ENCODE measurements at places on chromosomes 3 and 15.

- no peak for DNase-seq
Observed at GRCh38 chr3:14608298-14608697, 43.3 kb upstream of the CCDC174 start.

DNA sequence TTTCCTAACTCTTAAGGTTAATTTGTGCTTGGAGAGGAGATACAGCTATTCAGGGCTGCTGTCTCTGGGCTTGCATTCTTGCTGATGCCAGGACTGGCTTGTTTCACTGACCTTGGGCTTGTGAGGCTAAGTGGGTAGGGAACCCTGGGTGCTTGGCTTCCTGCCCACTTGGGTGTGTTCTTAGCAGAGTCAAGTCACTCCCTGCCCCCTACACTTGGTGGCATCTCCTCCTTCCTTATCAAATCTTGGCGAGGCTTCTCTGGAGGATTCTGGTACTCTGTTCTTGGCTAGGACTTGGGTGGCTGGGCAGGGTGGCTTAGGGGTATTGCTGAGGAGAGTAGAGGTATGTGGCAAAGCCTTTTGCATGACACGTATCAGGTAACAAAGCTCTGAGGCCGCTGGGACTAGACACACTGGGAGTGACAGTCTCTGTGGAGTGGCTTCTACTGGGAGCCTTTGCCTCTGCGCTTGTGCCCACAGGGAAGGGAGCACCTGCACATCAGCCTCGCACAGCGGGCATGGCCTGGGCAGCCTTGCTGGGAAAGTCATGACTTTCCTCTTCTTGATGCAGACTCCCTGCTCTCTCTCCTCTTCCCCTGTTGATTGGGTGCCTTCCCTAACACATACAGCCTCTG, 41.8 kb downstream of the CHCHD6 start:
- DNase-seq, result no peak

DNA sequence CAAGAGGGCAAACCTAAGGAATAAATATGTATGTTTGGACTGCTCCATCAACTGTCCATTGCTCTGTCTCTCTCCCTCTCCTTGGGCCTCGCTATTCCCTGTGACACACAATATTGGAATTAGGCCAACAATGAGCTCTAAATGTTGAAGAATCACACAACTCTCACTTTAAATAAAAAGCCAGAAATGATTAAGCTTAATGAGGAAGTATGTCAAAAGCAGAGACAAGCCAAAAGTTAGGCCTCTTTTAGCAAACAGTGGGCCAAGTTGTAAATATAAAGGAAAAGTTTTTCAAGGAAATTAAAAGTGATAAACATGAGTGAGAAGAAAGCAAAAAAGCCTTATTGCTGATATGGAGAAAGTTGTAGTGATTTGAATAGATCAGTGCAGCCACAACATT, 141.0 kb downstream of the VGLL3 start:
- DNase-seq, result no peak

DNA sequence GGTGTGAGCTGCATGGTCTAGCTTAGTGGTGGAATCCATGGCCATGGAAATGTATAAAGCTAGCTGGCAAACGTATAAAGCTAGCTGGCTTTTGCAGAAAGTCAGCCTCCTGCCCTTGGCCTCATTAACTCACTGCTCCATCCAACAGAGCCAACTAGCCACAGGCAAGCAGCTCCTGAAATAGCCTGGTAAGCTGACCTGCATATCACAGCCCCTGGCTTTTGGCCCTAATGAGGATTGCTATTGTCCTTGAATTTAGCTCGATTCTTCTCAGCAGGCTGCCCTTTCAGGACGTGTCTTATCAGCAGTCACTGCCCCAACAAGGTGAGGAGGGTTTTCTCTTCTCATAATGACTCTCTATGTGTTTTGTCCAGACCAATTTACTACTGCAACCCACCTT, 446.8 kb downstream of the WDR72 start:
- no peak for DNase-seq

DNA sequence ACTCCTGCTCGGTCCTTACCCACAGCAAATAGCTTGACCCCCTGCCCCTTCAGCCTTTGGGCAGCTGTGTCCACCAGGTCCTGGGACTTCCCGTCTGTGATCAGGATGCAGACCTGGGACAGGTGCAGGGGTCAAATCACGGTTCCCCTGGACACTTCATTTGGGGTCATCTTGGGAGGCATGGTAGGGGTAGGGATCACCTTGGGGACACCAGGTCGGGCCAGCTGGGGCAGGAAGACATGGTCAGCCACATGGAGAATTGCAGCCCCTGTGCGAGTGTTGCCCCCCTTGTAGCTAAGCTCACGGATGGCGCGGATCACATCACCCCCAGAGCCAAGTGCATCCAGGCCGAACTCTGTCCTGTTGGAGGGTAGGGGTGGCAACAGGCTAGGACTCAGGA, 1.8 kb downstream of the COL7A1 start:
- no peak for DNase-seq

GRCh38 chr15:42890161-42890913, 30.2 kb downstream of the TTBK2 start:
- DNase-seq, result no peak

GRCh38 chr15:75843678-75844581, 683 bp downstream of the UBE2Q2 start:
- DNase-seq, result peak; percentile 14

DNA sequence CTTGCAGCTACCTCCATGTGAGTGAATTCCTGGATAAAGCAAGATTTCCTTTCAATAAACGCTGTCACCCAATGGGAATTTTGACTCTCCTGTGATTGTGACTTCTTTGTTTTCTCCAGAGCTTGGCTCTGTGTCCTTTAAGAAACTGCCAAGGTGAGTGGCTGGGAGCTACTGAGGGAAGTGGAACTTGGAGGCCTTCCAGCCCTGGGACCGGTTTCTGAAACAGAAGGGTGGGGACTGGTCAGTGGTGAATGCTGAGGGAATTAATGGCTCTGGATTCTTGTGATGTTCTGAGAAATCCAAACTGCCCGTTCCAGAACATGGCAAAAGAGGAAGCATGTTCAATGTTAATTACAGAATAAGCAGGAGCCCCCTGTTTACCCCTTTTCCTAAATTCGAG, 41.1 kb upstream of the MYZAP start:
- no peak for DNase-seq

GRCh38 chr15:58288592-58288991, 143.2 kb upstream of the LIPC start:
- no peak for DNase-seq

- no peak for DNase-seq
Observed at GRCh38 chr3:96416549-96417255, 397.7 kb upstream of the EPHA6 start.

- DNase-seq, result no peak
Observed at GRCh38 chr3:147760941-147761340, 351.8 kb downstream of the ZIC1 start.

GRCh38 chr3:133853063-133853924, 42.4 kb downstream of the RAB6B start:
- DNase-seq, result no peak

GRCh38 chr15:39690881-39691634, 91.6 kb downstream of the FSIP1 start:
- DNase-seq, result no peak

- DNase-seq, result no peak
Observed at GRCh38 chr3:112127522-112128494, 5.2 kb downstream of the GCSAM start.

DNA sequence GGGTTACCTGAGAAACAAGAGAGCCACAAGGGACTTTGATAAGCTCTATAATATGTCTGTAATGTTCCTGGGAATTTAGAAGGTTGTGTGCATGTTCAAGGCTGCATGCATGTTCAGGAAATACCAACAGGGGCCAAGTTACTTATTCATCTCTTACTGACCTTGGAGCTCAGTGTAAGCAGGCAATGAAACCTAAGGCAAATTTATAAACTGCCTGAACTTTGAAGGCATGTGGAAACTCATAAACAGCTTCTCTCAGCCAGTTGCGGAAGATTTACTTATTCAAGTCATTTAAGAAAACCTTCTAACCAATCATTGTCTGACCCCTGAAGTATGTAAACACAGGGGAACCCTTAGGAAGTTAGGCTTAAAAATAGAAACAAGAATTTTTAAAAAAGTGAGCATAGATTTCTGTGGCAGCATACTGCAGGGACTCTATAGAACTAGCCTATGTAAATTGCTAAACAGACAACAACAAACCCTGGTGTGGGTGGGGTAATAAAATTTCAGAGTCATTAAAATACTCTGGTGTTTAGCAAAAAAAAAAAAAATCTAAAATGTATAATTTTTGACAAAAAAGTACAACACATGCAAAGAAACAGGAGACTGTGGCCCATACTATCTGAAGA, 57.2 kb downstream of the SLC15A2 start:
- no peak for DNase-seq

- DNase-seq, result no peak
Observed at GRCh38 chr15:69797051-69797595, 300.6 kb downstream of the TLE3 start.

DNA sequence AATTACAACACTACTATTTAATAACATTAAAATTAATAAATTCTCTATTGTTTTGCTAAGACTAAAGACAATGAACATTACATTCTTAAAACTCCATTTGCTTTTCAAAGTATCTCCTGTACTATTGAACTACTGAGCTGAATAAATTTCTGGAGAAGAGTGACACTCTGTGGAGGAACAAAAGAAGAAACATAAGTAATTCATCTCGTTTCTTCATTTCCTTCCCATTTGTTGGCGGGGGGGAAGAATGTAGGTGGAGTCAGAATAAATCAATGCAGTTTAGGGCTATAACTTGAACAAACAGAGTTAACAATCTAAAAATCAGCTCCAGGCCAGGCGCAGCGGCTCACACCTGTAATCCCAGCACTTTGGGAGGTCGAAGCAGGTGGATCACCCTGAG, 32.7 kb downstream of the EFHB start:
- DNase-seq, result no peak

DNA sequence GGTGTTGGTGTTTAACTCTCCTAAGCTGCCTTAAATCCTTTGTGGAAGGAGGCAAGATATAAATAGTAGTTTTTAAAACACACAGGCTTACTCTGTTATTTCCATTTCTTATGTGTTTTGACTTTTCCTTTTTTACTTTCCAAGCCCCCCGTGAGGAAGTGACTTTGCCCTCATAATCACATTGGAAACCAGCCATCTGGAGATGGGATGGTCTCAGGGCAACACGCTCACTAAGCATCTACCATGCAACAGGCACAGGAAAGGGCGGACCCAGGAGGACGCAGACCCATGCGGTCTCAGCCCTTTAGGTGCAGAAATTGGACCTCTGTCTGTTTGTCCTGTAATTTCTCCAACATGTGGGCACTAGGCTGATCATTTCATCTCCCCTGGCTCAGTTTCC, 115.7 kb downstream of the PDZRN3 start:
- no peak for DNase-seq

DNA sequence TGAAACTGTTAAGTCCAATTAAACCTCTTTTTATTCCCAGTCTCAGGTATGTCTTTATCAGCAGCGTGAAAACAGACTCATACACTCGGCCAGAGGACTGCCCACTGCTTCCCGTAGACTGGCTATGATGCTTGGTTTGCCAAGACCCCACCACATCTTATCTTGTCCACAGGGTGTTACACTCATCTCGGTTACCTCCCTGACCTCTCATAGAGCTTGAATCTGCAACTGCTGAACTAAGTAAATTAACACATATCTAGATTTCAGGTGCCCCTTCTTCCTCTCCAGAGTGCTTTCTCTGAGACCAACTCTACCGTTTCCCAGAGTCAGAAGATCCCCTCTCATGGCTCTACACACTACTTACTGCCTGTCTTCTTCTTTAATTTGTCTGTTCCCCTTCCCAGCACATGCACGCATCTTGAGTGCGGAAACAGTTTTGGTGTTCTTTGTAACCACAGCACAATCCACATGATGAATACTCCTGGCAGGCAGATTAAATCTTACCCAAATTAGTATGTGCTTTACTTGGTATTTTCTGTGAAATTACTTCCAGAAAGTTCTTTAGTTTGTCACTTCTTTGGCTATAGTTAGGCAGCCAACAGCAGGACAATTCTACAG, 49.7 kb downstream of the CD200 start:
- no peak for DNase-seq

- DNase-seq, result no peak
Observed at GRCh38 chr3:34072297-34072696, 273.9 kb downstream of the PDCD6IP start.

DNA sequence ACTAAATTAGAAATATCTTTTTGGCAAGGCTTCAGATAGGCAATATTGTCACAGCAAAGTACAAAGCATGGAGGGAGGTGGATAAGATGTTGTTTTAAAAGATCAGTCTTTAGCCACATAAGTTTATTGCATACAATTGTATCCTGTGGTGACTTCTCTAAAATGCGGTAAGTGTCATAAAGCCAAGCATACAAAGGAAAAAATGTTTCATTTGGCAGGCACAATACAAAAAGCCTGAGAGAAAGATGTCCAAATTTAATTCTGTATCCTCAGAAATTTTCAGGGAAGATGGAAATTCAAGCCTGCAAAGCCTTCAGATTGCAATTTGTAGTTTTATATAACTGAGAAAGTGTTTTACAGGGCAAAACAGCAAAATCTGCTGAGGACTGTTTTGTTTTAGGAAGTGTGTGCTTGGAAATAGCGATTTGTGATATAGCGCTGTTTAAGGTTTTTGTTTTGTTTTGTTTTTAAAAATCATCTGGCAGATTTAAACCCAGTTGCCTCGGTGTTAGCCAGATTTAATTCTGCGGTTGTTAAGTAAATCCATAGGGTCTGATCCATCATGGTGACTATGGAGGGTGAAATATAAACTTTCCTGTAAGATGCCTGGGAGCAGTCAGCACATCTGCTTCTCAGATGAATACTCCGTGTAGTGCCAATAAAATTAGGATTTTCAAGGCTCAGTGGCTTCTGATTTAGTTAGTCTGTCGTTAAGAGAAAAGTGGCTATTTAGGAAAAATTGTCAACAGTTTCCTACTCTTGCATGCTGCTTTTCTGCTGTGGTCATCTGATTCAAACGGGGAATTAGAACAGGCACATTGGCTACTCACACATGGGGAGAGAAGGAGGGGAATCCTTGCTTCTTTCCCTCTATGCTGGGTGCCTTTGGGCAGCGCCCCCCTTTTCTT, 8.0 kb downstream of the KAT2B start:
- no peak for DNase-seq

GRCh38 chr15:52383100-52383588, 87.5 kb upstream of the MYO5C start:
- DNase-seq, result no peak

- DNase-seq, result no peak
Observed at GRCh38 chr3:53350652-53351051, 3.3 kb upstream of the DCP1A start.
